A549 treated with AZD2906 at 1 μM for 4 hours (cell line): ENCODE measurements at places on chromosomes 7 and 10. TPM values are rescaled to one million over a fixed set of nuclear protein-coding genes. Genes with fewer than 3 reads are reported as not detected.

ABCA13 gene
- total RNA-seq: 0.03 to 0.07 TPM (median 0.06 TPM) in 5 replicates

CALY gene
- total RNA-seq: 0.07 to 0.78 TPM (median 0.63 TPM) in 5 replicates

SEMA3E gene
- 1.8 to 2.3 TPM (median 1.9 TPM) in 5 replicates for total RNA-seq

CYP3A7 gene
- 0.05 TPM in 1 of 5 replicates, not detected in the others for total RNA-seq

CHAT gene
- not detected in 5 replicates for total RNA-seq

DNAH11 gene
- 0.10 to 0.33 TPM (median 0.16 TPM) in 5 replicates for total RNA-seq

EPHB6 gene
- 0.40 to 0.87 TPM (median 0.60 TPM) in 5 replicates for total RNA-seq

LIPJ gene
- not detected in 5 replicates for total RNA-seq

MICALL2 gene
- 10.8 to 23.7 TPM (median 21.8 TPM) in 5 replicates for total RNA-seq

TYW1B gene
- total RNA-seq: 2.2 to 2.8 TPM (median 2.6 TPM) in 5 replicates

TRIM4 gene
- 24.8 to 32.0 TPM (median 26.0 TPM) in 5 replicates for total RNA-seq

C7orf57 gene
- 0.29 to 0.35 TPM (median 0.33 TPM) in 5 replicates for total RNA-seq

OR13A1 gene
- 0.06 TPM in 1 of 5 replicates, not detected in the others for total RNA-seq

UNC5B gene
- 3.1 to 4.8 TPM (median 3.8 TPM) in 5 replicates for total RNA-seq

CDNF gene
- 0.77 to 1.3 TPM (median 0.92 TPM) in 5 replicates for total RNA-seq

STRIP2 gene
- total RNA-seq: 4.5 to 6.9 TPM (median 6.0 TPM) in 5 replicates

SEC61A2 gene
- 10.8 to 13.8 TPM (median 11.1 TPM) in 5 replicates for total RNA-seq

CDK1 gene
- 78.9 to 93.8 TPM (median 83.7 TPM) in 5 replicates for total RNA-seq

FXYD4 gene
- not detected in 5 replicates for total RNA-seq

PTPRZ1 gene
- 0.02 TPM in 1 of 5 replicates, not detected in the others for total RNA-seq

SNCG gene
- total RNA-seq: 10.4 to 14.7 TPM (median 14.1 TPM) in 5 replicates

APBB1IP gene
- total RNA-seq: 4.9 to 6.1 TPM (median 5.2 TPM) in 5 replicates

NODAL gene
- not detected in 5 replicates for total RNA-seq

PPP1R3C gene
- total RNA-seq: 19.3 to 25.5 TPM (median 21.7 TPM) in 5 replicates

DENND2A gene
- 0.45 to 0.91 TPM (median 0.68 TPM) in 5 replicates for total RNA-seq

PAPOLB gene
- total RNA-seq: not detected in 5 replicates

CCL26 gene
- 7.7 to 10.9 TPM (median 7.9 TPM) in 5 replicates for total RNA-seq

RBP3 gene
- total RNA-seq: not detected in 5 replicates

SFXN3 gene
- total RNA-seq: 41.6 to 48.3 TPM (median 45.5 TPM) in 5 replicates

CALCR gene
- total RNA-seq: 0.06 TPM in 1 of 5 replicates, not detected in the others

ASZ1 gene
- total RNA-seq: not detected in 5 replicates

STARD3NL gene
- total RNA-seq: 50.0 to 64.3 TPM (median 52.8 TPM) in 5 replicates

MMP21 gene
- total RNA-seq: 0.03 TPM in 1 of 5 replicates, not detected in the others

EGR2 gene
- total RNA-seq: 0.22 to 0.32 TPM (median 0.29 TPM) in 5 replicates

SLC26A4 gene
- 0.03 to 0.14 TPM (median 0.07 TPM) in 5 replicates for total RNA-seq

LIPN gene
- not detected in 5 replicates for total RNA-seq

NCF1 gene
- total RNA-seq: 0.16 to 0.39 TPM (median 0.27 TPM) in 5 replicates

TLX1 gene
- not detected in 5 replicates for total RNA-seq

LEP gene
- not detected in 5 replicates for total RNA-seq
